Mucosa of gallbladder (tissue), 1 donor: ENCODE measurements at places on chromosomes 4 and X. TPM values are rescaled to one million over a fixed set of nuclear protein-coding genes. Genes with fewer than 3 reads are reported as not detected.

The DIPK2B gene
- total RNA-seq, result 7.1 TPM

The KCTD8 gene
- total RNA-seq, result 0.86 TPM

The GLA gene
- total RNA-seq, result 29.2 TPM

The ARHGEF9 gene
- total RNA-seq, result 28.0 TPM

The PASD1 gene
- total RNA-seq, result not detected

The SPOCK3 gene
- 2.3 TPM for total RNA-seq

The CXorf49 gene
- total RNA-seq, result not detected

The NUDT10 gene
- total RNA-seq, result 0.95 TPM

The CENPI gene
- total RNA-seq, result 1.3 TPM

The CTAG2 gene
- total RNA-seq, result not detected

The CT55 gene
- total RNA-seq, result not detected

The CT83 gene
- total RNA-seq, result not detected

The CLIC2 gene
- 8.2 TPM for total RNA-seq

The SYN1 gene
- total RNA-seq, result 0.55 TPM

The HSFX4 gene
- total RNA-seq, result not detected

The SNCA gene
- 6.1 TPM for total RNA-seq

The DUSP21 gene
- total RNA-seq, result not detected

The SHROOM4 gene
- 5.3 TPM for total RNA-seq

The TRIM60 gene
- not detected for total RNA-seq

The ASB5 gene
- total RNA-seq, result 4.5 TPM

The PDS5A gene
- total RNA-seq, result 53.5 TPM

The AWAT2 gene
- not detected for total RNA-seq

The YTHDC1 gene
- total RNA-seq, result 75.2 TPM

The ARSD gene
- total RNA-seq, result 82.5 TPM

The ABCG2 gene
- 3.5 TPM for total RNA-seq

The GASK1B gene
- 27.0 TPM for total RNA-seq

The INTS6L gene
- 10.5 TPM for total RNA-seq
